ENCODE measurements at places on chromosomes 7 and 10.

- H3K4me1 ChIP-seq = no peaks in the 10 kb centered on the region
- peaks cover 2% of the 10 kb centered on the region for H3K36me3 ChIP-seq
- H3K4me3 ChIP-seq = no peak overlapping the region
Measured at GRCh38 chr7:45716380-45717203, 142.4 kb downstream of the ADCY1 start.

GRCh38 chr10:72663971-72664370, 28.0 kb upstream of the MCU start:
- no peaks in the 10 kb centered on the region for H3K4me1 ChIP-seq
- no peak overlapping the region for H3K4me3 ChIP-seq
- no peaks in the 10 kb centered on the region for H3K36me3 ChIP-seq

DNA sequence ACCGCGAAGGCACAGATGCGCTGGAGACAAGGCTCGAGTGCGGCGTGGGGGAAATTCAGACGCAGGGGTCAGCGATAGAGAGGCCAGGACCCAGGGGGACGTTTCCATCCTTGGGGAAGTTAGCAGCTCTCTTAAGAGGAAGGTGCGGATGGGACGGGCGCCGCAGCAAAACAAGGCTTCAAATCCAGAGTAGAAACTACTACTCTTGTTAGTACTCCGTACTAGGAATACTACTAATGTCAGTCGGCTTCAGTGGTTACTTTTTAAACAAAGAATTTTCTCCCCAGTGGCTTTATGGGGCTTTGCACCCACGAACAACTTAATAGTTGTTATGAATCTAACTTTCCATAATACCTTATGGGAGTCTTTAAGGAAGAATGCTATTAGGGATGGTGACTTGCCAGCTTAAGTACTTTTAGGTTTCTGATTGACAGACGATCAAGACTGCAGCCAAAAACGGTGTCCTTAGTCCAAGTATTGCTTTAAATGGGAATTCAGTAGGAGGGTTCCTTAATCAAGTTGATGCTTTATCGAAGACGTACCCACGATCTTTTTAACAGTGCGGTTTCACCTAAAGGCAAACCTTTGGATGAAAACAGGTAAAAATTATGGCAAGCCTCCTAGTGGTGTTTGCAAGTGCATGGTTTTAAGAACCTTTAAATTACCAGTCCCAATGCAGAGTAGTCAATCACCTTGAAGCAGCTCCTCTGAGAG, 812 bp upstream of the IDE start:
- H3K36me3 ChIP-seq = peaks cover 9% of the 10 kb centered on the region
- H3K4me1 ChIP-seq = peaks cover 29% of the 10 kb centered on the region
- no peaks in the 10 kb centered on the region for H3K27me3 ChIP-seq
- DNase-seq = no peak
- H3K4me3 ChIP-seq = peak overlapping the region; percentile 87
- peak overlapping the region; percentile 90 for H3K27ac ChIP-seq

- peaks cover 13% of the 10 kb centered on the region for H3K36me3 ChIP-seq
- no peaks in the 10 kb centered on the region for H3K27me3 ChIP-seq
- peak overlapping the region; percentile 23 for H3K4me3 ChIP-seq
Measured at GRCh38 chr7:135966341-135967043, 10.7 kb downstream of the MTPN start.

DNA sequence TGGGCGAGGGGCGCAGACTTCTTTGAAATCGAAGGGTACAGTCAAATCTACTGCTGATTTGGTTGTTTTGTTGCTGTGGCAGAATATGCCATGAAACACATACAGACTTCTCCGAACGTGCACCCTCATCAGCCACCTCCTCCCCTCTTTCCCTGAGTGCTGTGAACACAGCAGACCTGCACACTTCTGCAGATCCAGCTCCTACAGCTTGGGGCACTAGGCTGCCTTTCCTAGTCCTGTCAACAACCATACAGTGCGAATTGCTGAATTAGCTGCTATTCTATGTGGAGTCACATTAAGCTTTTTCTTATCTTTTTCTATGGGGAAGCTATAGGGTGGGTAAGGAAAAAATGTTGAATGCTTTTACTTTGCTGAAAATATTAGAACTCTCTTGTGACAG, 57.5 kb downstream of the COL17A1 start:
- H3K27ac ChIP-seq = no peak overlapping the region
- H3K27me3 ChIP-seq = no peaks in the 10 kb centered on the region
- no peak overlapping the region for H3K4me3 ChIP-seq
- H3K36me3 ChIP-seq = peaks cover 32% of the 10 kb centered on the region

- H3K27ac ChIP-seq = peak overlapping the region; percentile 89
- peaks cover 28% of the 10 kb centered on the region for H3K27me3 ChIP-seq
- H3K36me3 ChIP-seq = peaks cover 7% of the 10 kb centered on the region
- H3K4me1 ChIP-seq = peaks cover 42% of the 10 kb centered on the region
- no peak for DNase-seq
Measured at GRCh38 chr7:112206991-112207592, 597 bp downstream of the ZNF277 start.

DNA sequence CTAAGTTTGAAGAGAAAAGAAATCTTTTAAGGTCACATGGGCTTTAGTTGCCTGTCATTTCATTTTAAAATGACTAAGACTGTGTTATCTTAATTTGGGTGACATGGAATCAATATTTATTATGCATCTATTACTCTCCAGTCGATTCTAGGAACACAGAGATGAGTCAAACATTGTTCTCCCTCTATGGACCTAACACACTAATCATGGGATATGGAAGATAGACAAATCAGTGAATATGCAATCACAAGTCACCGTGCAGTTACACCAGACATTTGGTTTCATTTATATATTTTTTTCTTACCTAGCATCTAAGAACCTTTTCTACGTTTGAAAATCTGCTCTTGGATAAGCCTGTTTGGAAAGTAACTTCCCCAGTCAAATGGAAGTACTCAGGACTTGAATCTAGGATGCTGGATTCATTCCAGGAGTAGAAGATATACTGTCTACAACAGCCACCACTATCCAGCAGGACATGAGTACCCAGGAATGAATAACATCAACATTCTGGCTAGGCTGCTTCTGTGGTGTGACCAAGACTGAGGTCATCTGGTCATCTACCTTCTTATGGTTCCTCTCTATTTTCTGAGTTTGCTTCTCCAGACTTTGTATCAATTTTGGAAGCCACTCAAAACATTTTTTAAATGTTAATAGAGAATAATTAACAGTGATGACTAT, 902.9 kb upstream of the LRRN3 start:
- H3K4me3 ChIP-seq = no peak overlapping the region
- H3K36me3 ChIP-seq = no peaks in the 10 kb centered on the region
- H3K27ac ChIP-seq = no peak overlapping the region
- DNase-seq = no peak
- H3K4me1 ChIP-seq = no peaks in the 10 kb centered on the region
- H3K27me3 ChIP-seq = no peaks in the 10 kb centered on the region

GRCh38 chr10:133526957-133527588, at the start of gene CYP2E1:
Gene CYP2E1, plus strand, starts transcription at chr10:133527363. Its CDS starts 33 bp downstream, at chr10:133527396.
- H3K36me3 ChIP-seq = peaks cover 3% of the 10 kb centered on the region
- H3K4me3 ChIP-seq = peak within 1 kb of the TSS; percentile 20
- peaks cover 67% of the 10 kb centered on the region for H3K27me3 ChIP-seq
- DNase-seq = no peak
- peaks cover 21% of the 10 kb centered on the region for H3K4me1 ChIP-seq

DNA sequence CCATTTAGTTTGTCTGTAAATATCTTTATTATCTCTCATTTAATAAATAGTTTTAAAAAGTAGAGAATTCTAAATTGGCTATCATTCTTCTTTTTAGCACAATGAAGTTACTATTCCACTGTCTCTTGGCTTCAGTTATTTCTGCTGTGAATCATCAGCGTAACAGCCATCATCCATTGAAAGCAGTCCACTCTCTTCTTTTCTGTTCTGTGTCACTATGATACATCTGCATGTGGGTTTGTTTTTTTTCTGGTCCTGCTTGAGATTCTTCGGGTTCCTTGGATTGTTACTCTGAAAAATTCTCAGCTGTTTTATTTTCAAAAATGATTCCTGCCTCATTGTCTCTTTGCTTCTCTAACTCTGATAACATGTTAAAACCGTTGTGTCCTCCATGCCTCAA, 52.5 kb downstream of the CSGALNACT2 start:
- no peak overlapping the region for H3K4me3 ChIP-seq
- peaks cover 5% of the 10 kb centered on the region for H3K4me1 ChIP-seq
- H3K27ac ChIP-seq = peak overlapping the region; percentile 22
- H3K36me3 ChIP-seq = peaks cover 26% of the 10 kb centered on the region
- no peak for DNase-seq

- no peaks in the 10 kb centered on the region for H3K36me3 ChIP-seq
- H3K4me3 ChIP-seq = no peak overlapping the region
- H3K4me1 ChIP-seq = no peaks in the 10 kb centered on the region
- peaks cover 21% of the 10 kb centered on the region for H3K27me3 ChIP-seq
- H3K27ac ChIP-seq = no peak overlapping the region
- DNase-seq = no peak
Measured at GRCh38 chr7:137578541-137578940, 235.0 kb upstream of the PTN start.
